ENCODE measurements at places on chromosomes 4 and X. TPM values are rescaled to one million over a fixed set of nuclear protein-coding genes. Genes with fewer than 3 reads are reported as not detected.

Gene IL13RA2
- 0.74 TPM for total RNA-seq

Gene ZNF711
- 54.1 TPM for total RNA-seq

Gene CCNA2
- 18.7 TPM for total RNA-seq

Gene CCDC160
- total RNA-seq, result 0.63 TPM

Gene PITX2
- 95.5 TPM for total RNA-seq

Gene UGT2B15
- 0.11 TPM for total RNA-seq
